ENCODE measurements at places on chromosomes 13 and 19.

DNA sequence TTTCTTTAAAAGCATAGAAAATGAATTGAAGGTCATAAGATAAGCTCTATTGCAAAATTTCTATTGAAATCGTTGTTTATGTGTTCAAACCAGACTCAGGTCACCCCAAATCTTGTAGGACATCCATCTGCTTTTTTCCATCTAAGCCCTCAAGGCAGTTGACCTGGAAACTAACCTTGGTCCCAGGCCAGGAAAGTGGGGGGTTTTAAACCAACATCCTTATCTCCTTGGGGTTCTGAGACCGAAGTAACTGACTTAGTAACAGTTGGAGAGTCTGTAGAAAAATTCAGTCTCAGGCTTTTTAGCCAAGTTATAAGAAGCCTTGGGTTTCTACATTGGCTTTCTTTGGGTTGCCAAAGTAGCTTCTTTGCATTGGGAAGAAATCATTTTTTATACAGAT, 23.4 kb downstream of the ZNF507 start:
- no peak for DNase-seq

- no peak for DNase-seq
These were observed 652.5 kb downstream of the SLITRK1 start for GRCh38 chr13:83229574-83230305.

GRCh38 chr13:80278706-80279105, 62.2 kb downstream of the SPRY2 start:
- DNase-seq: no peak

DNA sequence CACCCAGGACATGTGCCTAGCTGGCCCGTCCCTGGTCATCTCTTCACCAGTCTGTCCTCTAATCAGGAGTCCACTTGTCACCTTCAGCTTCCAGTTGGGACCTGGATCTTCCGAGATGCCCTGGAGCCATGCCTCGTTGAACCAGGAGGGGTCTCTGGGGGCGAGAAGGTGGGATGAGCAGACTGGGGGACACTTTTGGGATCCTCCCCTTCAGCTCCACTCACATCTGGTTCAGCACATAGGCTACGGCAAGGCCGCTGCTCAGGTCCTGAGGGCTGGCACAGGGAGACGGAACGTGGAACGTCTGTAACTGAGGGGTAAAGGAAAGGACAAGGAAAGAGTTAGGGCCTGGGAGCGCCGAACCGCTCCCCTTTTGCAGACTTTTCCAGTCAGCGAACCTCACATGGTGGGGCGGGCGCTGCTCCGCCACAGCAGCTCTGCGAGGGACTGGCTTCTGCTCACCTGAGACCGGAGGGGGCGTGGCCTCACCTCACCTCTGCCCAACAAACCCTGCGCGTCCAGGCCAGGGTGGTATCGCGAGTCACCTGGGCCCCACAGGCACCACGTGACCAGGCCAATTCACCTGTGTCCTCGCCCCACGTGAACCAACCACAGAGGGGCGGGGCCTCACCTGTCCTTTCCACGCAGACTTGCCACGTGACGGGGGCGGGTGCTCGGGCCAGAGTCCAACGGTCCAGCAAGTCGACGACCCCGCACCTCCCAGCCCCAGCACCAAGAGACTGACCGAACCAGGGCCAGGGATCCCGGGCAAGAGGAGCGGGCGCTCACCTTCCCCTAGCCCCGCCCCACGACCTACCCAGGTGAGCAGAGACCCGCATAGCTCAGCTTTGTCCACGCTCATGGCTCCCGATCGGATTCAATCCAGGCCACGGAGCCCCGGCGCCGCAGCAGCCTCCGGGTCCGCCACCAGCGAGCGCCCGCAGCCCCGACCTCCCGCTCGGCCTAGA, at the start of gene HOOK2:
TSS of gene HOOK2 (minus strand) at position 965 of the 968 bp plus-strand sequence. CDS start at position 862, 103 bp downstream.
- DNase-seq: peak; percentile 32

- no peak for DNase-seq
These were observed 22.2 kb downstream of the COL4A2 start for GRCh38 chr13:110329258-110329657.

- DNase-seq: no peak
These were observed 36.8 kb downstream of the ATP7B start for GRCh38 chr13:51974482-51974881.

Data from NCI-H1417 treated with DMSO at 0.1 percent for 48 hours (cell line).